ENCODE measurements at places on chromosomes 7 and 10.

GRCh38 chr7:70614237-70615045, 517.5 kb upstream of the GALNT17 start:
- peak; percentile 92 for DNase-seq

GRCh38 chr7:25822823-25823222, 329.2 kb upstream of the NFE2L3 start:
- DNase-seq = no peak

DNA sequence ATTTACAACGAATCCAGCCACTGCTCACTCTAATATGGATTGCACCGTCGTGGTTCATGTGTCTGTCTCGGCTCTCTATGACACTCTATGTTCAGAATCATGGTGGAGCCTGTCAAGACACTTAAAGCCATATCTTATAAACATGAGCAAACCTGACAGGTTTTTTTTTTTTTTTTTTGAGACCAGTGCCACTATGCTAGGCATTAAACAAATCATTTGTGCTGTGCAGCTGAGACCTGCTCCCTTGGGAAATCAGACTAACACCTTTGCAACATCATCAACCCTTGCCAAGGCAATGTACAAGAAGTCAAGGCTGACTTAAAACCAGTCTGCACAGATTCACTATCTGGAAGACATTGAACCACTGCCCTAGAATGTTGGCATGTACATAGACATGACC, 181.2 kb upstream of the ANK3 start:
- DNase-seq = peak; percentile 78

GRCh38 chr10:58675321-58675720, 162.6 kb downstream of the BICC1 start:
- no peak for DNase-seq

- DNase-seq = no peak
Measured at GRCh38 chr10:59900048-59900727, 6.2 kb downstream of the CCDC6 start.

GRCh38 chr7:105512415-105512814, 9.7 kb downstream of the PUS7 start:
- no peak for DNase-seq

- DNase-seq = no peak
Measured at GRCh38 chr10:131363416-131363815, 51.9 kb upstream of the TCERG1L start.

GRCh38 chr7:27165089-27165995, at the start of gene HOXA9:
HOXA9 (minus strand) TSS chr7:27165537; CDS start chr7:27165457, 80 bp downstream.
- DNase-seq = no peak

GRCh38 chr7:43873300-43873699, 4.0 kb upstream of the MRPS24 start:
- DNase-seq = no peak

GRCh38 chr7:105307163-105307672, 81.5 kb downstream of the SRPK2 start:
- DNase-seq = no peak

DNA sequence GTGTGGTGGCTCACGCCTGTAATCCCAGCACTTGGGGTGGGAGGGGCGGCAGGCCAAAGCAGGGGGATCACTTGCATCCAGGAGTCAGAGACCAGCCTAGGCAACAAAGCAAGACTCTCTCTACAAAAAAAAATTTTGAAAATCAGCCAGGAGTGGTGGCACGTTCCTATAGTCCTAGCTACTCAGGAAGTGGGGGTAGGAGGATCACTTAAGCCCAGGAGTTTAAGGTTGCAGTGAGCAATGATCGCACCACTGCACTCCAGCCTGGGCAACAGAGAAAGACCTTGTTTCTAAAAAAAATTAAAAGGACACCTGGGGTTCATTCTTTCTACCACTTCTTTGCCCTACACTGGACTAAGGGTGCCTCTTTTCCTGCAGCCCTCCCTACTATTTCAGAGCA, 15.1 kb downstream of the WAPL start:
- DNase-seq = no peak

GRCh38 chr7:89145801-89146200, 350.3 kb upstream of the TEX47 start:
- no peak for DNase-seq

DNA sequence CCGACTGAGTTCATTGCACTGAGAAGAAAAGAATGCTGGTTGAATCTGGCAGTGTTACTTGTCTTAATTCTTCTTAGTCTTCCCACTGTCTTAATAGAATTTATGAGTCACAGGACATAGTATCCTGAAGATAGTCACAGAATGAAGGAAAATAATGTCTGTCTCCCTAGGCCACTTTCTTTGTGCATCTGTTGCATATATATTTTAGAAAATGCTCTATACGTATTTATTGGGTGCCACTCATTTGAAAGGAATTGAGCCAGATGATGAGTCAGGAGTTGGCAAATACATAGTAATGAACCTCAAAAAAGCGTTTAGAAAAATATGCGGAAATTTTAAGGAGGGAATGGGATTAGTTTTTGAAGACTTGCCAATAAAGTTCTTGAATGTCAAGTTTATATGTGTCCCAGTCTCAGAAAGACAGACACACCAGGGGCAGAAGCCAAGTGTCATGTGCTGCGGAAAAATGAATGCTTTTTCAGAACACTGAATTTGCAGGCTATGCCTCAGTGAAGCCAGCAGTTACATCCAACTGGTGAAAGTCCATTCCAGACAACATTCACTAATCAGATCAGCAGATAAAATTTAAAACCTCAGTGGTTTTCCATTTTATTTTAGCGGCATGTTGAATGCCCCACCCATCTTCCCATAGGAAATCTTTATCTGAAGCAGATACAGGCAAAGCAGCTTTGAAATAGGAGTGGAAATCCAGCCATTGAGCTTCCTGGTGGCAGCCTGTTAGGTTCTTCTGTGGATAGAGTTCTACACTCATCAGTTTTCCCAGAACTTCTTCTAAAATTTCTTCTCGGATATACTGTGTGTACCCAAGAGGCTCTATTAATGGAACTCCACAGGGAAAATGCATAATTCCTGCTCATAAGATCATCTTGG, 308.4 kb downstream of the BICC1 start:
- DNase-seq = no peak

- DNase-seq = peak; percentile 22
Measured at GRCh38 chr10:58641095-58641531, 128.4 kb downstream of the BICC1 start.

GRCh38 chr10:28680358-28680752, 3.0 kb downstream of the BAMBI start:
- DNase-seq = no peak

GRCh38 chr7:85554236-85555178, 367.7 kb upstream of the SEMA3D start:
- peak; percentile 79 for DNase-seq

All from brain (organoid and tissue), 16 donors.